Substantia nigra (tissue), 51 donors: ENCODE measurements at places on chromosomes 16 and 17.

- DNase-seq, result no peak
These were observed 80.0 kb downstream of the NTN1 start for GRCh38 chr17:9101356-9101755.

DNA sequence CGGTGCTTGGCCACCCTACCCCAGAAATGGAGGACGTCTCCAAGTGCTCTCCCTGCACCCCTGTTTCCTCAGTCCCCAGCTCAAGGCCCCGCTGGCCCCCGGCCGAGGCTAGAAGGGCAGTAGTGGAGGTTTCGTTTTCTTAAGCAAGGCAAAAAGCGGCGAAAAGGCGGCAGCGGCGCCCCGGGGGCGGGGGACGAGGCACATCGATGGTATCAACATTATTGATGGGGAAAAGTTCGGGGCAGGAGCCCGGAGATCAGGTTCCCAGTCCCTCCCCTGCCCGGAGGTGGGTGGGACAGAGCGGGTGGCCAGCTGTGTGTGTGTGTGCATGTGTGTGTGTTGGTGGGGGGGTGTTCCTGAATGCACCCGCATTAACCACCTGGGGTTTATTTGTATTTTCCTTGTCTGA lies 4.1 kb upstream of the SALL1 start:
- peak; percentile 23 for DNase-seq

- no peak for DNase-seq
These were observed 1.7 kb downstream of the VTN start for GRCh38 chr17:28368306-28368831.

DNA sequence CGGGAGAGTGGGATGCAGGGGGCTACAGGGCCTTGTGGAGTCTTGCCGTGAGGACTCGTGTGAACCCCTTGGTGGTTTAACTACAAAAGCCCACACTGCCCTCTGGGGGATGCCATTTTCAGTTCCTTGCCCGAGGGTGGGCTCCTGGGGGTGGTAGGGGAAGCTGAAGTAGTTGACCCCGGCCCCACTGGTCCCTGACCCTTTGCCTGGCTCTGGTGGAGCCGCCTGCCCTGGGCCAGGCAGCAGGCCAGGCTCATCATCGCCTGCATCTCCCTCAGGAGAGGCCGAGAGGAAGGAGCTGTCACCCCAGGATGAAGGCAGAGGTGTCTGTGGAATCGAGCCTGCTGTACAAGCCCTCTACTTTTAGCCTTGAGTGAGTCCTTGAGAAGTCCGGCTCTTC lies 10.2 kb downstream of the COX4I1 start:
- DNase-seq, result no peak
